ENCODE measurements at places on chromosomes 4 and X.

DNA sequence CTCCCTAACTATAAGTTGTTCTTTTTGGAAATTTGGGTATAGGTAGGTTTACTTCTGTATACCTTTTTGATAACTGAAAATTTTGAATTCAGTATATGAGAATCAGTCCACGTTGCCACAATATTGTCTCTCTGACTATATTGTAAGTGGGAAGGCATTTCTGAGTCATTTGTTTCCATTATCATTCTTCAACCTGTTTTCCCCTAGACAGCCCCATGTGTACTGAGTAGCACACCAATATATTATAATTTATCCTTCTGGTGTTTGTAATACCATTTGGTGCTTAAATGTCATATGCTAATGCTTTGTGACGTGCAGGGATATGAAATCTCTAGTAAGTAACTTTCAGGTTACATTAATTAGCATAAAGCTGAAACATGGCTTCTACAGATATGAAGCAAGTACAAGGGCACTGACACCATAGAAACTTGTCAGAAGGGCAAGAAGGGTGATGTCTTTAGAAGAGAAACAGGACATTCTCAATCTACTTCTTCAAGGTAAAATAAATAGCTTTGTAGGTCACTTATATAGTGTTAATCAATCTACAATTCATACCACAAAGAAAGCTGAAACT, 27.7 kb downstream of the PAK3 start:
- no peak for DNase-seq

DNA sequence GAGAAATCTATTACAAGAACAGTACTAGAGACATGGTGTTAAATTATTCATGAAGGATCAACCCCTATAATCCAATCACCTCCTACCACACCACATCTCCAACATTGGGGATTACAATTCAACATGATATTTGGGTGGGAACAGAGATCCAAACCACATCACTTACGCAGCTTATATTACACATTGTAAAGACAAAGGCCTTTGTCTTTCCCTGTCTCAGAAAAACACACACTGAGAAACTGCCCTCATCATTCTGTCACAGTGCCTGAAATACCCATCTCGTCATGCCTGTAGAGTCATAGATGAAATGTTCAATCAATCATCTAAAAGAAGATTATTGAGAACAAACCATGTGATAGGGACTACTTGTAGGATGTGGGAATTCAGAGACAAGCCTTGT, 558.8 kb upstream of the GRIA3 start:
- DNase-seq, result no peak

DNA sequence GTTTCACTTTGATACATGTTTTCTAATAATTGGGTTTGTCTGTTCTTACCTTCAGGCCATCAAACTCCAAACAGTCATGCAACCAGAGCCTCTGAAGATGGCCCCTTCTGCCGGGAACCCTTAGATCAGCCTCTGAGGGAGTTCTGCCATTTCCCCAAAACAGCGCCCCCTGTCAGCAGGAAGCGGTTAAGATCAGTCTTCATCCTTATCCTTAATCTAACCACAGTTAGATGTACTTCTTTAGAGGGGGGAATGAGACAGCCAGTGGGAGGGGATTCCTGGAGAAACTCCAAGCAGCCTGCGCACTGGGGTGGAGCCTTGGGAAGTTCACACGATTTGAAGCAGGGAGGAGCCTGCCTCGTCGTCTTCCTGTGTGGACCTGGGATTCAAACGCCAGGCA, 185.4 kb downstream of the INPP4B start:
- DNase-seq, result no peak

DNA sequence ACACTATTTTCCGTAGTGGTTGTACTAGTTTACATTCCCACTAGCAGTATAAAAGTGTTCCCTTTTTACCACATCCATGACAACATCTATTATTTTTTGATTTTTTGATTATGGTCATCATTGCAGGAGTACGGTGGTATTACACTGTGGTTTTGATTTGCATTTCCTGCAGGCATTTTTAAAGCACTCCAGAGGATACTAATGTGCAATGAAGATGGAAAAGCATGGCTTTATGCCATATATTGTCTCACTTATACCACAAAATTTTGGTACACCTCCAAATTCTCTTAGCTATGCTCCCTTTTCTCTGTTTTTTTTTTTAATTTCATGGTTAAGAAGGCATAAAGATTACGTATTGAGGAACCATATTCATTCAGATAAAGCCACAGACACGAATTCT, 35.1 kb upstream of the NPY2R start:
- no peak for DNase-seq

- DNase-seq, result no peak
Measured at GRCh38 chrX:129638917-129639316, 15.8 kb downstream of the APLN start.

GRCh38 chr4:78720204-78720603, 55.9 kb upstream of the BMP2K start:
- no peak for DNase-seq

GRCh38 chr4:74555231-74555630, 110.3 kb downstream of the AREG start:
- no peak for DNase-seq

DNA sequence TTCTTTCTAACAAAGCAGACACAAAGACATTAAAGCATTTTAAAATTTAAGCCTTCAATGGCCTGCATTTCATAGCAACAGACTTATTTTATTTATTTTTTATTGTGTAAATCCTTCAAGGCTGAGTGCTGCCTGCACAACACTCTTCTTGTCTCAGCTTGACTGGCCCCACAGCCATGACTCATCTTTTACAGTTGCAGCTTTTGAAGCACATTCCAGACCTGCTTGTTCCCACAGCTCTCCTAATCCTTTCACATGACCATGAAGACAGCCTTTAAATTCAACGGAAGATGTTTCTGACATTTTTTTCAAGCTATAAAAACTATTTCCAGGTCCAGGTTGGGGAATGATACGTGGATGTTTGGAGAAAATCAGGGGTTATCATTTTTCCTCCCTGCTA, 276.9 kb upstream of the TACR3 start:
- no peak for DNase-seq

DNA sequence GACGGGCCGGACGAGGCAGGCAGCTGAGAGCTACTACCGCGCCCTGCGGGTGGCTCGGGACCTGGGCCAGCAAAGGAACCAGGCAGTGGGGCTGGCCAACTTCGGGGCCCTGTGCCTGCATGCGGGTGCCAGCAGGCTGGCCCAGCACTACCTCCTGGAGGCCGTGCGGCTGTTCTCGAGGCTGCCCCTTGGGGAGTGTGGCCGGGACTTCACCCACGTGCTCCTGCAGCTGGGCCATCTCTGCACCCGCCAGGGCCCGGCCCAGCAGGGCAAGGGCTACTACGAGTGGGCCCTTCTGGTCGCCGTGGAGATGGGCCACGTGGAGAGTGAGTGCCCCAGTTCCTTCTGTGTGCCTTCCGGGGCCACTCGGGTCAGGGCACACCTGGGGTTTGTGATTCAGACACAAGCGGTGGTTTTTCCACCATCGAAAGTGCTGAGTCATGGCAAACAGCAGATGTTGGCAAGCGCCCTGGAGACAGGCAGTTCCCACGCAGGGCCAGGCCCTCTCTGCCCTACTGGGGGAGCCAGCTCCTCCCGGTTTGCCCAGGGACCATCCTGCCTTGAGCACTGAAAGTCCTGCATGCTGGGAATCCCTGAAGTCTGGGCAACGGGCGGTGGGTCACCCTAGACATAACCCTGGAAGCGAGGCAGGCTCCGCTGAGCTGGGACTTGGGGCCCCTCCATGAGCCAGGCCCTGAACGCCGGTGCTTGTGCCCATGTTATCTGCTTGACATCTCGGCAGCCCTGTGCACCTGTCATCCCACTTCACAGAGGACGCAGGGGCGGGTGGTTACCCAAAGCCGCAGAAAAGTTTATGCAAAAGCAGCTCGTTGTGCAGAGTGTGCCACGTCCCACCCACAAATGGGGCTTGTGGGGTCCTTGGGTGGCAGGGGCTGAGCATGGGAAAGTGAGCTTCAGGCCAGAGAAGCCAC, 29.5 kb downstream of the SH3TC1 start:
- peak; percentile 47 for DNase-seq

- DNase-seq, result no peak
Measured at GRCh38 chrX:119238557-119238956, 2.5 kb downstream of the PGRMC1 start.

- DNase-seq, result no peak
Measured at GRCh38 chr4:40176602-40177001, 20.2 kb upstream of the RHOH start.
